Naive thymus-derived CD8-positive, alpha-beta T cell (primary cell): ENCODE measurements at places on chromosomes 12 and 14. TPM values are rescaled to one million over a fixed set of nuclear protein-coding genes. Genes with fewer than 3 reads are reported as not detected.

DNA sequence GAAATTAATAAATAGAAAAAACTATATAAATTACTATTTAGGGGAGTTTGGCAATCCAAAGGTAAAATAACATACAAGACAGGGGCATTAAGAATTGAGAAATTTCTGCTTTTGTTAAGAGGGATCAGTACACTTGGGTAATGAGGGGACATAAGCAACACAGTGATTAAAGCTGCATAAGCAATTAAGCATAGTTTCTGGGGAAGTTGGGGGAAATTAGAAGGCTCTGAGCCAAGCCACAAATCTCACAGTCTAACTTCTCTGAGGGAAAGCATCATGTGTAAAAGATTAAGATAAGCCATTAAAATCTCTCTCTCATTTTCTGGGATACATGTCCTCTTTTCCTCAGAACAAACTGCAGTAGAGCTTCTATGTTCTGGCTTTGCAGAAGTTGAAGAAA lies 533.9 kb upstream of the LRFN5 start:
- no peak for DNase-seq

- DNase-seq: no peak
Observed at GRCh38 chr12:74624201-74624600, 86.6 kb downstream of the ATXN7L3B start.

DNA sequence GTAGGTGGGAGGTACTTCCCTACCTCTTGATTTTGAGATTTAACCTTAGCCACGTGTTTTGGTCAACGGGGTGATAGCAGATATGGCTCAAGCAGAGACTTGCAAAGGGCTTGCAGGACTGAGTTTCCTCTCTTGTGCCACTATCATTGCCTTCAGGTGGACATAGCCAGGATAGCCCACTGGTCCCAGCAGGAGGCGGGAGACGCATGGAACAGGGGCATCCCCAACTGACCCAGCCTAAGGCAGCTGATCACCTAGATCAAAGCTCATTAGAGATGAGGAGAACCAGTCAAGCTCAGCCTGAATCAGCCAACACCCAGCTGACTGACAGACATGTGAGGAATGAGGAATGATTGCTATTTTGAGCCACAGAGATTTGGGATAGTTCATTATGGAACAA lies 49.6 kb downstream of the CALM1 start:
- DNase-seq: no peak

GRCh38 chr12:4663971-4664505 lies 15.1 kb downstream of the NDUFA9 start:
- DNase-seq: no peak

- DNase-seq: no peak
Observed at GRCh38 chr12:55842681-55843429, at the start of gene MMP19. Gene MMP19, minus strand, starts transcription at chr12:55842936. Its CDS starts 106 bp downstream, at chr12:55842830.

GRCh38 chr12:12147111-12147510 lies 76.4 kb downstream of the BCL2L14 start:
- no peak for DNase-seq

DNA sequence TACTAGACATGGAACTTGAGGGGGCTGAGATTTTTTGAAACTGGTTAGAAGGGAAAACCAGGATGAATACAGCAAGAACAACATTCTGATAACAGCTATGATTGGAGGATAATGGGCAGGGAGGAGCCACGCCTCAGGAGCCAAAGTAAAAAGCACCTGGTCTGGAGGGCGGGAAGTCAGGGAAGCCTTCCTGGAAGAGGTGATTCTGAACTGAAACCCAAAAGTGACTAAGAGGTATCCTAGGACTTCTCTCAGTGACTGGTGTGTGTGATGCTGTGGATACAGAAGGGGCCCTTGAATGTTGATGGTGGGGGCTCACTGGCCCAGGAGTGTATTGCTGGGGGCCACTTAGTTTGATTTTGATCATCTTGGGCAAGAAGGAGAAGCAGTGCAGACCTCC lies 18.8 kb upstream of the GPR68 start:
- no peak for DNase-seq

DNA sequence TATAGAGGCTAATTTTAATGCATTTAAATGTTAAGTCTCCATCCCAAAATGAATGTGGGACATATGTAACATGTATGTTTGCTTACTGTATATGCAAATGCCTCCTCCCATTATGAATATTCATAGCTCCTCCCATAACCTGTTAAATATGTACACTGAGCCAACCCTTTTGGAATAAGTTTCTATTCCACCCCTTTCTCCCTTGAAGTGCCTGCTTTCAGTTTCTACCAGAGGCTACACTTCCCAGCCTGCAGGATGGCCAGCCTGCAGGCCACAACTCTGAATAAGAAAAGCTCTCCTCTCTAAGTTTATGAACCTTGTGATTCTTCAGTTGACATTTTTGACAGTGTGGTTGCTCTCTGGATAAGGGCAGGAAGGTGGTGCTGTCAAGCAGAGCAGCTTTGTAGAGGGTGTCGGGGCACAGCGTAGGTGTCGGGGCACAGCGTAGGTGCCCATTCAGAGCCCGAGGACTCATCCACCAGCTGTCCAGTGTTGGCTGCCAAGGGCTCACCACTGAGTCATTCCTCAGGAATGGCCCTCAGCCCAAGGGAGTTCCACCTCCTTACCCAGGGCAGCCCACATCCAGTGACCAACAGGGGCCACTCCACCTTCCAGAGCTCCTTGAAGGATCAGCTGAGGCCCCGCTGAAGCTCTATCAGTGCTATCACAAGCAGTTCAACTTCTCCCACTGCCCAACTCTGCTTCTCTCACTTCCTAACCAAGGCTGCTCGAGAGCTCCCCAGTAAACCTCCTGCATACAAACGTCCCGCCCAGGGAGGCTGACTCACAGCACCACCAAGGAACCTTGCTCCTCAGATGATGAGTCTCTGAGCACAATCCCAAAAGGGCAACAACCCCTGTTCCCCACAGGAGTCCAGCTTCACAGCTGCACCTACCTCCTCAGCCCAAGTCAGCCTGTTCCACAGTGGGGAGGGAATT lies 31.4 kb downstream of the VWF start:
- no peak for DNase-seq

DNA sequence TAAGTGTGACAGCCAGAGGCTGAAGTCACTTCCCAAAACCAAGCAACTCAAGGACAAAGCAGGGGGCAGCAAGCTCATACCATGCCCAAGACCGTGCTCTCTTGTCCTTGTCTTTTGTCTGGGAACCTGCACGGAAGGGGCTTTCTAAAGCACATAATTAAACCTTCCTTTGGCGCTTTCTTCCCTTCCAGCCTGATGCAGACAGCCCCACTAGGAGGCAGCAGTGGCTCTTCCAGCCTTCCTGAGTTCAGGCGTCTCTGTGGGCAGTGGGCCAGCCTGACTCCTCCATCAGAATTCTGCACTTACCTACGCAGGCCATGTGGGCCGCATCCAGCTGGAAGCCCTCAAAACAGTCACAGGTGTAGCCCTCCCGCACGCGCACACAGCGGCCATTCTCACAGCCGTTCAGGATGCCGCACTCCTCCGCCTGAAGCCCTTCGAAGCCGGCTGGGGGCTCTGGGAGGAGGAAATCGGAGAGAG lies 7.6 kb downstream of the ISCA2 start:
- DNase-seq: no peak

DNA sequence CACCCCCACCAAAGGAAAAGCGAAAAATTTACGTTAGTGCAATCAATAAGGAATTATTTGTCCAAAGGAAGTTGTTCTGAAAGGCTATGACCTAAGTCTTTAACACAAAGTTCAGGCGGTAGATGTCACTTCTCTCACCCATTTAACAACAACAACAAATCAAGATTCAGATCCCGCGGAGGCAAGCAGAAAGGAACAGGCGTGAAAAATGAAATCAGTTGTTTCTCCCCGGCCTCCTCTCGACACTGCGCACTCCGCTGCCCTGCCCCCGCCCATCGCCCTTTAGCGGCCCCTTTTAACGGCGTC lies 1.4 kb downstream of the DENND5B start:
- DNase-seq: no peak

GRCh38 chr12:46916796-46917419 lies 91.1 kb upstream of the SLC38A4 start:
- no peak for DNase-seq

DNA sequence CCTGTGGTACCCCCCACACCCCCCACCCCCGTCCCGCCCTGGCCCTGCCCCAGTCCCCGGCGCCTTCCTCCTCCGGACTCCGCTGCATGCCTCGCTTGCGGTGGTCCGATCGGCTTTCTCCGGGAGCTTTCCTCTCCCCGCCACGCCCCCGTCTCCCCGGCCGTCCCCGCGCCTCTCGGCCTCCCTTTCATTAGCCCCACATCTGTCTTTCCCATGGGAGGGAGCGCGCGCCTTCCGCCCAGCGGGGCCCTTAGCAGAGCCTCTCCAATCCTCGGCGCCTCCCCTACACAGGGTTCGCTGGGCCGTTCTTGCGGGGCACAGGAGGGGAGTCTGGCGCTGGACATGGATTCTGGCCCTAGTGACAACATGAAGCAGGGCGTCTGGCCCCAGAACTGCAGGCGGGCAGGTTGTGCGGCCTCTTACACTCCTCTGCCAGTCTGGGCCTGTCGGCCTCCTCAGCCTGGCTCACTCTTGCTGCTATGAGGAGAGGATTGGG lies 1.5 kb upstream of the EFS start:
- DNase-seq: no peak

DNA sequence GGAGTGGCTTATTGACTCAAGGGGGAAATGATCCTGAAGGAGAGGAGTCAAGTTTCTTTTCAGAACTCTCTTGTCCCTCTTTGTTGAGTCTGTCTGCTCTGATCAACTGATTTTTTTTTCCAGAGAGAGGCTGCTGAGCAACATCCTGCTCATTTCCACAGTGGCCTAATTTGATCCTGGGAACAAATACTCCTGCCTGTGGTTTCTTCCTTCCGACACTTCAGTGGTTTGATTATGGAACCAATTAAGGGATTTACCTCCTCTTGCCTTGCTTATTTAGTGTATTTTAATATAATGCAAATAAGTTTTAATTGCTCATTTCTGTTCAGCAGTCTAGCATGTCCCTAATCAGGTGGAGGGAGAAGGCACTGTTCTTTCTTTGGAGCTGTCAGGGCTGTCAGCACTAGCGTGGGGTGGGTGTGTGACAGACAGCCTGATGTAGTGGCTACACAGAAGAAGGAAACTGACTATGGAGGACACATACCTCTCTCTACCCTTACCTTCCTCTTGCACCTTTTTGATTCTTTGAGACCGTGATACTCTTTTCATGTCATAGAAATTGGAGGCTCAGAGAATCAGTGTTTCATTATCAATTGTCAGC lies 344.9 kb upstream of the STXBP6 start:
- DNase-seq: no peak

DNA sequence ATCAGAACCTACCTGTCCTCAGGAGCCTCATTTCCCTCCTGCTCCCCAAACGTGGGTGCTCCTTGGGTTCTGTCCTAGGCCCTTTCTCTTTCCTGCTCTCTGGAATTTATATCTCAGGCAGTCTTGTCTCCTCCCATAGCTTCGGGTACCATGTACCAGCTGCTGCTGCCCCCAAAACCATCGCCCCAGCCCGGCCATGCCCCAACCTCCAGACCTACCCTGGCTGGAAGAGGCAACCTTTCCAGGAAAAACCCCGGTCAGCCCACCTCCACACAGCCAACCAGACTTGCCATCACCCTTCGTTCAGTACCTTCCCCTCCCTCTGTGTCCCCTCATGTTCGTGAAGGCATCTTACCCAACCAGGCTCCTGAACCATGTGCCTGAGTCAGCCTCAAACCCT lies 165.1 kb downstream of the CALM1 start:
- DNase-seq: no peak

- no peak for DNase-seq
Observed at GRCh38 chr14:93183596-93184317, 940 bp downstream of the MOAP1 start.

DNA sequence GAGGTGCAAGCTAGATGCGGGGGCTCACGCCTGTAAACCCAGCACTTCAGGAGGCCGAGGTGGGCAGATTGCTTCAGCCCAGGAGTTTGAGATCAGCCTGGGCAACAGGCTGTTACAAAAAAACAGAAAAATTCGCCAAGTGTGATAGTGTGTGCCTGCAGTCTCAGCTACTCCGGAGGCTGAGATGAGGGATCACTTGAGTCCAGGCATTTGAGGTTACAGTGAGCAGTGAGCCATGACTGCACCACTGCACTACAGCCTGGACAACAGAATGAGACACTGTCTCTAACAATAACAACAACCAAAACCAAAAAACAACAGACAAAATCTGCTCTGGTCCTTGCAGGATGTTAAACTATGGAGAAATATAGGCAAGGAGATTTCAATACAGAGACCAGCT lies 13.9 kb downstream of the BTBD7 start:
- DNase-seq: no peak

DNA sequence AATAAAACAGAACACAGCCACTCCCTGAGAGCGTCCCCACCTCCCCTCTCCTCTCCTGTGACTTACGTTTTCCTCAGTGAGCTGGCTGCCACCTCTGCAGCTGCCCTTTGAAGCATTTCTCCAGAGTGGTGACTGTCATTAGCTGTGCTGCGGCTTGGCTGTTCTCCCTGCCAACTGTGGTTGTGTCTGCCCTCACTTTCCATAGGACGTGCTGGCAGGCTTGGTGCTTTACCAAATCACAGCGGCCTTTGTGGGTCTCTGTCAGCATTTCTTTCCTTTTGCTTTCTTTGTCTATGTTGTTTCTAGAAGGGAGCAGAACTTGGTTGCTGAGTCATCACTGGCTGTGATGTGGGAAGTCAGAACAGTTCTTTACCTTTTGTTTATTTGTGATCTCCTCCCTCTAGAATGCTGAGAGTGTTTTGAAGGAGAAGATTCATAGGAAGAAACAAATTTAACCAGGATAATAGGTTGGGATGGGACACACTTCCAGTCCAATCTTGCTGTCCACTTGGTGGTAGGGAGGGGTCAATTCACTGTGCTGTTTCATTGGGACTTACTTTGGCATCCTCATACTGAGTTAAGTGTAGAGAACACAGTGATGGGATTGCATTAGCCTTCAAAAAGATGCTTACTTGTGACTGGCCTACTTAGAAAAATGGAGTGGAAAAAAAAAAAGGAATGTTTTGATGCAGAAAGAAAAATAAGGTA lies 88.2 kb downstream of the TMX1 start:
- DNase-seq: no peak

- no peak for DNase-seq
Observed at GRCh38 chr14:69354383-69355153, 43.5 kb downstream of the ERH start.

- no peak for DNase-seq
Observed at GRCh38 chr14:79658769-79659168, 552.5 kb downstream of the DIO2 start.

The MIP gene
- total RNA-seq: not detected

The GDF3 gene
- total RNA-seq: not detected

The TEX52 gene
- not detected for total RNA-seq

The KRT79 gene
- total RNA-seq: not detected

The CARMIL3 gene
- total RNA-seq: not detected

The KRT72 gene
- 11.4 TPM for total RNA-seq

The SLC10A1 gene
- not detected for total RNA-seq

The FAM234B gene
- total RNA-seq: 5.0 TPM

The ZNF410 gene
- 56.9 TPM for total RNA-seq

The CFAP73 gene
- not detected for total RNA-seq

The KIF21A gene
- total RNA-seq: 12.1 TPM

The ANKRD33 gene
- not detected for total RNA-seq

The C12orf50 gene
- 0.13 TPM for total RNA-seq

The SLC7A7 gene
- 2.6 TPM for total RNA-seq
